ENCODE measurements at places on chromosomes 6 and 20.

- DNase-seq, result no peak
Measured at GRCh38 chr6:34731393-34732060, 25.8 kb upstream of the SNRPC start.

DNA sequence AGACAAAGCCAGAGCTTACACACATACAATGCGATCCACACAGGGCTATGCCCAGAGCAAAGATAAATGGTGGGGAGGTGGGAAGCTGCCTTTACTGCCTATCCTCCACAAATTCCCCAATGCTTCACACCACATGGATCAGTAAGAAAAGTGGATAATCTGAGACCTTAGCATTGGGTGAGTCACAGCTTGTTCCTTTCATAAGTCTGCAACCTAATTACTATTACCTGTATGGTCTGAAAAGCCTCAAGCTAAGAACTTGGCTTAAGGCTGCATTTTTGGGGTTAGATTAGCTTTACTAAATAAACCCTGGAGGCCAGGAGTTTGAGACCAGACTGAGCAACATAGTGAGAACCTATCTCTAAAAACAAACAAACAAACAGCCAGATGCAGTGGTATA, 66.0 kb upstream of the BTBD3 start:
- no peak for DNase-seq

GRCh38 chr20:3068986-3069900, 2.2 kb upstream of the OXT start:
- no peak for DNase-seq

DNA sequence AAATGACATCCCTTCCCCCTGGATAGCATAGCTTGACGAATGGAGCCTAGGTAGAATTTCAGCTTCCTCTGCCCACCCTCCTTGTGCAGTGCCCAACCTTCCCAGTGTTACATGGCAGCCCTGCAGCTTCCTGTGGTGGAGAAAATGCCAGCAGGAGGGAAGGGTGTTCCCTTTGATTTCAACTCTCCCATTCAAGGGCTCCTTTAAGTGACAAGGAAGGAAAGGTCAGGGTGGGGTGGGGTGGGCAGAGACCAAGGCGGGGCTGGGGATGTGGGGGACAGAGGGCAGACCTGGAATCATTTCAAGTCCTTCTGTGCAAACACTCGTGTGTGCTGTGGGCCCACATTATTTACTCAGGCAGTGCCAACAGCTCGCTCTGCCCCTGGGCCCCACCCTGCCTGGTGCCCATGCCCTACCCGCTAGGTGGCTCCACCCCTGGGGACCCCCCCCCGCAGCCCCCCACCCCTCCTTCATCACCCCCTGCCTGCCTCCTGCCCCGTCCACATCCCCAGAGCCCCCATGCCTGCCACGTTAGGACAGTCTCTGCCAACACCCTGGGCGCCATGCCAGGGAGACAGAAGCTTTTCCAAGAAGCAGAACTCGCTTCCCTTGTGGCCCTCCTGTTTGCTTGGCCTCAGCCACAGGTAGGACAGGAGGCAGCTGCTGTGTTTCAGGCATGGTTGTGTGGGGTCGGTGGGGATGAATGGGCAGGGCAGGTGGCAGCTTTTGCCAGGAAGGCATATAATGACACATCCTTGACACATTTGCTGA, 9.4 kb downstream of the SPDEF start:
- DNase-seq, result peak; percentile 40

- DNase-seq, result no peak
Measured at GRCh38 chr6:36967301-36967700, 12.8 kb downstream of the PI16 start.

GRCh38 chr6:162907876-162908481, 180.2 kb downstream of the PACRG start:
- DNase-seq, result no peak

- DNase-seq, result no peak
Measured at GRCh38 chr6:9095729-9096128, 660.4 kb upstream of the SLC35B3 start.

GRCh38 chr20:297925-298775, 780 bp downstream of the ZCCHC3 start:
- no peak for DNase-seq

GRCh38 chr6:105601541-105602236, 198.8 kb upstream of the PREP start:
- peak; percentile 67 for DNase-seq

All from tibial nerve (tissue), 4 donors.